ENCODE measurements at places on chromosomes 1 and 21.
A peak's percentile ranks its signal among the peaks of the same experiment; 100 is the strongest.

- DNase-seq: no peak
Measured at GRCh38 chr1:98706173-98706843, 44.8 kb downstream of the SNX7 start.

DNA sequence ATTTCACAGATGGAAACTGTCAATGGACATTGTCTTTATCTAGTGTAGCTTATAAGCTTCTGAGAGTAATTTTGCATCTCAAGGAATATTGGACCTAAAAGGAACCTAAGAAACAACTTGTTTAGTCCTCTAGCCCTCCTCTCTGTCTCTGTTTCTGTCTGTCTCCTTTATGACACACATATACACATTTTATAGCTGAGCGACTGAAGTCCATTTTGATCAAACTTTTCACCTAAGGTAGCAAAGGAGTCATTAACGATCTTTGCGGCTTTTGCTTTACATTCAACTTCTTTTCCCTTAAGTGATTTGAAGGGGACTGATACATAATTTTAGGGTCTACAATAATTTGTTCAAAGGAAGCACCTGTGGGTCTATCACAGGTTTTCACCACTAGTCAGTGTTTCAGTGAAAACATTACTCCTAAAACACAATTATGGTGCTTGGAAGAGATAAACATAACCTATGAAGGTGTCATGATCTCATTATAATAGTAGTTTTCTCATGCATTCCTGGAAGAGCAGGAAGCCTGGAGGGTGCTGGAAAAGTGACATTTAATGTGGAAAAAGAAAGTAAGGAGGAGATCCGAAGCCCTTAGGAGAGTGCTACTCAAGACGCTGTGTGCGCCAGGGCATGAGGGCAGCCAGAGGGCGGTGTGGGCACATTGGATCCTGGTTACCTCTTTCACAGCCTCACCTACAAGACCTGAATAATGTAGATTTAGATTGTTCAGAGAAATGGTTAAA, 248.6 kb downstream of the DNM3 start:
- peak; percentile 47 for DNase-seq

GRCh38 chr1:116003823-116004222, 27.5 kb downstream of the SLC22A15 start:
- no peak for DNase-seq

GRCh38 chr1:84722794-84723193, 32.5 kb upstream of the SSX2IP start:
- DNase-seq: no peak

DNA sequence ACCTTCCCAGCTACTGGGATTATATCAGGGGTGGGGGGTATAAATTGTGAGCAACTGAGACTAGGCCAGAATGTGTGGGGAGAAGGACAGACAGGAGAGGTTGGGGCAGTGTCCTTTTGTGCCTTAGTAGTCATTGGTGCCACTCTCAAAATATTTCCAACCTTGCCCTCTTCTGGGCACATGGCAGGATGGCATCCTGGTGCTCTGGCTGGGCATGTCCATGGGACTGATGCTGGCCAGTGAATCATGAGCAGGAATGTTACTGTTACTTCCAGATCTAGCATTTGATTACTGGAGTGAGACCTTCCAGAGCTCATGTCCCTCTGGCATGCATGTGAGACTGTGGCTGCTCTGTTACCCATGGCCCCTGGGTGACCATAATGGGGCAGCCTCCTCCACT, 151.2 kb downstream of the MATN1 start:
- DNase-seq: no peak

DNA sequence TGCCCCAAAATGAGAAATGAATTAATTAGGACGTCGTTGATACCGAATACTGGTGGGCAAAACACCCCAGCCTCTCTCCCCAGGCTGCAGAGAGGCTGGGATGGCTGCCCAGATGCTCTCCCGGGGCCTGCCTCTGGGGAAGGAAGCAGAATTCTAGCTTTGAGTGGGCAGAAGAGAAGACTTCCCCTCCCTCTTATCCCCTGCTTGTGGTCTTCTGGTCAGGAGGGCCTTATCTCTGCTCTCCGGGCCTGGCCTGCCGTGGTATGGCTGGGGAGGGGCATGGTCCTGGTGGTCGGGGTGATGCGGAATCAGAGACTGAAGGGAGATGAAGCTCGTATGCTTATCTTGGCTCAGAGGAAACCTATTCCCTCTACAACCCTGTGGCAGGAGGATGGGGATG, 9.8 kb upstream of the CSF3R start:
- no peak for DNase-seq

DNA sequence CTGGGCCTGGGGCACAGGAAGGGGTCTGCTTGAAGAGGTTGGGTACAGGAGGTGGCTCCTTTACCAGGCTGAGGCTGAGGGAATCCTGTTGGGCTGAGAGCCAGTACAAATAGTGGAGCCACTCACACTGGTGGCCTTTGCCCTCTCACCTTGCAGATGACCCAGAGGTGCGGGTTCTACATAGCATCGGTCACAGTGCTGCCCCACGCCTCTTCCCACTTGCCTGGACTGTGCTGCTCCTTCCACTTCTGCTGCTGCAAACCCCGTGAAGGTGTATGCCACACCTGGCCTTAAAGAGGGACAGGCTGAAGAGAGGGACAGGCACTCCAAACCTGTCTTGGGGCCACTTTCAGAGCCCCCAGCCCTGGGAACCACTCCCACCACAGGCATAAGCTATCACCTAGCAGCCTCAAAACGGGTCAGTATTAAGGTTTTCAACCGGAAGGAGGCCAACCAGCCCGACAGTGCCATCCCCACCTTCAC, 1.8 kb upstream of the SLC50A1 start:
- DNase-seq: no peak

DNA sequence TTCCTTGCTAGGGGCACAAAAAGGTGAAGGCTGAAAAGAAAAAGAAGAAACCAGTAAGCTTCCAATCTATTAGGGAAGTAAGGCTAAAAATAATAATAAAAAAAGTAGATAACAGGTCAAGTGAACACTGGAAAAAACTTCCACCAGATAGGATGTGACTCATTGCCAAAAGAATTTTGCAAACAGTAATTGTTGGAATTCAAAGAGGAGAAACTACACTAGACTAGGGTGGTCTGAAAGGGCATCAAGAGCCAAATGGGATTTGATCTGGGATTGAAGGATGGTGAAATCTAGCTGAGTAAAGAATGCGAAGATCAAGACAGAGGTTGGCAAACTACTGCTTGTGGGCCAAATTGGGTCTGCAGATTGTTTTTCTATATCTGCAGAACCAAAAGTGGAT, 6.0 kb upstream of the ST6GALNAC3 start:
- DNase-seq: no peak
